ENCODE measurements at places on chromosomes 12 and 14.

- DNase-seq, result no peak
Measured at GRCh38 chr14:52693036-52693435, 2.3 kb downstream of the ERO1A start.

GRCh38 chr12:51391283-51392123, at the start of gene GALNT6:
TSS of gene GALNT6 (minus strand) at chr12:51391406. CDS start at chr12:51379781, 11,625 bp downstream.
- DNase-seq, result peak; percentile 39

GRCh38 chr12:132146098-132146497, 1.8 kb downstream of the NOC4L start:
- DNase-seq, result no peak

GRCh38 chr12:69247268-69248018, 8.1 kb downstream of the CPSF6 start:
- DNase-seq, result no peak

- DNase-seq, result peak; percentile 66
Measured at GRCh38 chr12:118055144-118055557, 5.8 kb downstream of the WSB2 start.

DNA sequence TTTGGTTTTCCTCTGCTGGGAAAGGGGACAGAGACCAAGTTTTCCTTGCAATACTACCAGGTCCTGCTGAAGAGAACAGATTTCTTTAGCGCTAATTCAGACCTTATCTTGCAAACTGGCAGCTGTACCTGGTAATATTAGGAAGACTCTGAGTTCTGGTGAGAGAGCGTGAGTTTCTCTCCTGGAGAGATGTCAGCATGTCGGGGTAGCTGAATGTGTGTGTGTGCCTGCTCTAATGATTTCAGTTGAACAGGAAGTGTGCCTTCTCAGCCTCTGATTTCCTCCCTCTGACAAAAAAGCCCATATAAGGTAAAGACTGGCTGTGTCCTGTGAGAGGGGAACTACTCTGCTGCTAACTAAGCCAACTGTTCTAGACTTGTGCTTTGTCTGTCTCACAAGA, 10.3 kb upstream of the ERP27 start:
- no peak for DNase-seq

GRCh38 chr14:75539561-75540478, 17.6 kb downstream of the BATF start:
- DNase-seq, result no peak

- DNase-seq, result no peak
Measured at GRCh38 chr14:81209167-81209836, 11.5 kb downstream of the GTF2A1 start.

GRCh38 chr12:32407795-32408194, 8.4 kb downstream of the FGD4 start:
- no peak for DNase-seq

DNA sequence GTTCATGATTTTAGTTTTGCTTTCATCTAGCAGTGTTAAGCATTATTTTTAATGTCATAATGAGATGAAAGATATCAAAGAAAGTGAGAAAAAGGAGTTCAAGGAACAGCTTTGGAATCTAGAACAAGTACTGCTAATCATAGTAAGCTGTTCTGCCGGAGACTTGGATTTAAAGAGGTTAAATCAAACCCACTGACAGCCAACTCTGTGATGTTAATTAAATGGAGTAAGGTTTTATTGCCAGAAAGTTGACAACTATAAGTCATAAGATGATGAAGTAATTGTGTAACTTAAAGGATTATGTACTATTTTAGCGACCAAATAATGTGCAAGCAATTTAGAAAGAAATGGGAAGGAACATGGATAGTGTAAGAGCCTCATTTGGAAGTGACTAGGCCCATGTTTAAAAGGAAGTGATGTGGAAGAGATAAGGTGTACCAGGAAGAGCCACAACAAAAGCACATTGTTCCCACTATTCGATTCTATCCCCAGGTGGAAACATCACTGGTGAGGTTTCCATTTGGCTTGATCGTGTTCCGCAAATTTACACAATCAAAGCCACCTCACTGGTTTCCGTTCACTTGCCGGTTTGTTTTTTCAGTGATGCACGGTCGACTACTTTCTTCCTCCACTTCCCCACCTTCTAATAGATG, 388.5 kb downstream of the PAWR start:
- DNase-seq, result no peak

DNA sequence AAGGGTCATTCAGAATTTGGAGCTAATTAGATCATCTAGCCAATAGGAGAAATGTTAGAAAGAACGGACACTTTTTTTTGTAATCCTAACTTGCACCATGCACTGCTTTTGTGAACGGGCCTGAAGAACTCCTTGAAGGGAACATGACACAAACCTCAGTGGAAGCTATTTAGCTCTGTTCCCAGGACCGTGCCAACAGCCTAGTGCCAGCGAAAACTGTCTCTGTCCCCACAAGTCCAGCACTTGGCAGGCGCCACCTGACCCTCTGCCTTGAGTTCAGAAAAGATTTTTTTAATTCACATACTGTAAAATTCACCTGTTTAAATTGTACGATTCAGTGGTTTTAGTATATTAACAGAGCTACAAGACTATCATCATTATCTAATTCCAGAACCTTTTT, 31.3 kb upstream of the KCNA5 start:
- no peak for DNase-seq

DNA sequence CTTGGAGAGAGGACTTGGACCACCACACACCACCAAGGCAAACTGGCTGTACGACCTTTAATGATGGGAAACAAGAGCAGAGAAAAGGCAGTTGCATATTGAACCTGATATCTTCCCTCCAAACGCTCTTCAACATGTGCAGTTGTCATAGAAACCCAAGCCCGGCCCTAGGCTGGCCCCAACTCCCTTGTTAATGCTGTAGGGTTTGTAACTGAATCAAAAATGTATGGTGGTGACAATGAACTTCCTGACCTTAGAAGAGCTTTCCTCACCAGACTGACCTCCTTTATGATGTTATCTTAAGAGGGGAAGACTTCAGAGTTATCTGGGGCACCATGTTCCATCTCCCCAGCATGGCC, 12.3 kb downstream of the APOLD1 start:
- DNase-seq, result no peak

DNA sequence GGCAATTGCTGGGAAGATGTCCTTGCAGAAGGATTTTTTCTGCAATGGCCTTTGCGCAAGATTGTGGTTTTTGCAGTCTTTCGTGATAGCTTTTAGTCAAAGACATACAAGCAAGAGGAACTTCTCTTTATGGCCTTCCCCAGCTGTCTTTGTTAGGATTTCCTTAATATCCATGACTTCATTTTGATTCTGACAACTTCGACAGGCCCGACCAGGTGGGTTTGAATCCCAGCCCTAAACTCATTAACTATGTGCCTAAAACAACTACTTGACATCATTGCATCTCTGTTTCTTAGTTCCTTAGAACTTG, 13.3 kb upstream of the VRK1 start:
- DNase-seq, result no peak

- DNase-seq, result no peak
Measured at GRCh38 chr12:26231470-26231869, 36.1 kb downstream of the SSPN start.

DNA sequence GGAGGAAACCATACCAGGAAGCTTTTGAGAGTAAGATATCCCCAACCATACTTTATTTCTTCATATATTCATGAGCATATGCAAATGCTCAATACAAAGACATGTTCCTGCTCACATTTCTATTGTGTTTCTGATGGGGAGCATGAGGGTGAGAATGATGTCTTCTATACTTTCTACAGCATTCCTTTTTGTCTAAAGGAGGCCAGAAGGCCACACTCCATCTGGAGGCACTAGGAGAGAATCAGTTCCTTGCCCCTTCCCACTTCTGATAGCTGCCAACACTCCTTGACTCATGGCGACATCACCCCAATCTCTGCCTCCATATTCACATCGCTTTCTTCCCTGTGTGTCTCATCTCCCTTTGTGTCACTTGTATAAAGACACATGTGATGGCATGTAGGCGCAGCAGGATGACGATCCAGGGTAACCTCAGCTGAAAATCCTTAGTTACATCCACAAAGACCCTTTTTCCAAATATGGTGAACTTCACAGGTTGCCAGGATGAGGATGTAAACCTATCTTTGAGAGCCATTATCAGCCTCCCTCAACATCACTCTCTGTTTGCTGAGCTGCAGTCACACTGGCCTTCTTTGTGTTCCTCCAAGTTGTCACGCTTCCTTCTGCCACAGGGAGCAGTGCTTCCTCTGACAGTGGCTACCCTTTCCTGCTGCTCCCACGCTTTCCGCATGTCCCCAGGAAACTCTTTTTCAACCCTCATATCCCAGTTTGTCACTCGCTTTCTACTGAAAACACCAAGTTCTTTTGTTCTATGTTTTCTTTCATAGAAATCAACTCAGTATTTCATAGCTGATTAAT, 96.9 kb downstream of the STXBP6 start:
- DNase-seq, result peak; percentile 41

DNA sequence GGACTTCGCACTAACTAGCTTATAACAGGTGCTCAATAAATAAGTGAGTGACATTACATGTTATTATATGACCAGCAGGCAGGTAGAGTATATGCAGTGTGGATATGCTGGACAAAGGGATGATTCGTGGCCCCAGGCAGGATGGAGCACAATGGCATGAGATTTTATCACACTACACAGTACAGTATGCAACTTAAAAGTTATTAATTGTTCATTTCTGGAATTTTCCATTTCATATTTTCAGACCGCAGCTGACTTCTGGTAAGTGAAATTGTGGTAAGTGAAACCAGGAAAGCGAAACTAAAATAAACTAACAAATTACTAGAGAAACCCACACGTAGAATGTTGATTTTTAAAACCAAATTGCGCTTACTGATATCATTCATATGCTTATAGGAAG, 3.3 kb downstream of the PARP11 start:
- no peak for DNase-seq

DNA sequence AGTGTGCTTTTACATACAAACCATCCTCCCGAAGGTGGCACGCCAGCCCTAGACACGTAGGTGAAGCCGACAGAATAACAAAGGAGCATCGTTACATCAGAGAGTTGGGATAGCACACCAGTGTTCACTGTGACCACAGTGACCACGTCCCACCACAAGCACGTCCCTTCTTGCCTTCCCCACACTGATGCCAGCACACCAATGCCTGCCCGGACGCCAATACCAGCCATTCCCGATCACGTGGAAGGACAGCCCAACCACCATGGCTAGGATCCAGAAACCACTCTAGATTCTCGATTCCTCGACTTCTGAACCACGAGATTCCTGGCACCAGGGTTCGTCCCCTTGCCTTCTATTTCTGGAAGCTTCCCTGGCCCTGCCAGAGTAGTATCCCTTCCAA, 48.0 kb upstream of the GPR68 start:
- no peak for DNase-seq

GRCh38 chr14:35213869-35214387, 78.3 kb upstream of the PSMA6 start:
- no peak for DNase-seq

- no peak for DNase-seq
Measured at GRCh38 chr12:48927261-48927660, 2.0 kb upstream of the FKBP11 start.

- DNase-seq, result no peak
Measured at GRCh38 chr14:51401756-51402155, 161.7 kb downstream of the TMX1 start.

GRCh38 chr12:42742716-42743115, 153.2 kb upstream of the PRICKLE1 start:
- no peak for DNase-seq

- no peak for DNase-seq
Measured at GRCh38 chr12:67355428-67356379, 86.5 kb downstream of the CAND1 start.

- DNase-seq, result no peak
Measured at GRCh38 chr12:82507686-82508085, 149.4 kb downstream of the METTL25 start.

GRCh38 chr14:103172921-103173320, 49.7 kb downstream of the TNFAIP2 start:
- DNase-seq, result no peak

GRCh38 chr14:59254146-59254910, 65.9 kb downstream of the DAAM1 start:
- DNase-seq, result no peak

DNA sequence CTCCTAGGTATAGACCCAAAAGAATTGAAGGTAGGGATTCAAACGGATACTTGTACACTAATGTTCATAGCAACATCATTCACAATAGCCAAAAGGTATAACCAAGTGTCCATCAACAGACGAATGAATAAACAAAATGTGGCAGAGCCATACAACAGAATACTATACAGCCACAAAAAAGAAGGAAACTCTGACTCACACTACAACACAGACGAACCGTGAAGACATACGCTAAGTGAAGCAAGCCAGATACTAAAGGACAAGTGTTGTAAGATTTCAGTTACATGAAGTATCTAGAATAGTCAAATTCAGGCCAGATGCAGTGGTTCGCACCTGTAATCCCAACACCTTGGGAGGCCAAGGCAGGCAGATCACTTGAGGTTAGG, 19.1 kb downstream of the CAMKK2 start:
- DNase-seq, result no peak

DNA sequence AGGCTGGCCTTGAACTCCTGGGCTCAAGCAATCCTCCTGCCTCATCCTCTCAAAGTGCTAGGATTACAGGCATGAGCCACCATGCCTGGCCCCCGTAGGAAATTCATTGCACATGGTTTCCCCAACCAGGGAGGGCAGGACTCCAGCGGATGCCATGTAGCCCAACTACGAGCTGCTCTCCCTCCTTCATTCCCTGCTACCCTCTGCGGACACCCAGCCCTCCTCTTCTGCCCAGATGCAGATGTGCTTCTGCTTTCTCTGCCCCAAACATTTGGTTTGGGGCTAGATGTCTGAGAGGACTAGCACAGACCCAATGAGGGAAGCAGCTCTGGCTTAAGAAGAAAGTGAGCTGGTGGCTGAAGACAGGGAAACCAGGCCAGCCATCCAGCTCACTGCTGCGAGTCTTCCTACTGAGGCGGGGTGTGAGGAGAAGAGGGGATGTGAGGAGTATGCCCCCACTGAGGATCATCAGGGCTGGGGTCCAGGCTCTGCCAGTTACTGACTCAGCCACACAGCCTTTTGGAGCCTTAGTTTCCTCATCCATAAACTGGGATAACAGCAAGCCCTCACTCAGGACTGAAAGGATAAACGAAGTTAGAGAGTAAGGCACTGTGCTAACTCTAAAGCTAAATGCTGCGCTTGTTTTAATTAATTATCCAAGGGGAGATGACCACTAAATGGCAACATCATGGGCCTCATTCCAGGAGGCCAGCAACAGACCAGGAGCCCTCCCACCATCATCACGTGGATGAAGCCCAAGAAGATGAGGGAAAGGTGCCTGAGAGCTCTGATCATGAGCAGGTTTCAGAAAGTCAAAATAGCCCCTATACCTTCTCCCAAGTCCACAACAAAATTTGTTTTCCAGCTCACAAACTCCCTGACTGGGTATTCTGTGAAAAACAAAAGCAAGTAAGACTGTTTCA, 10.9 kb downstream of the CTDSP2 start:
- no peak for DNase-seq

DNA sequence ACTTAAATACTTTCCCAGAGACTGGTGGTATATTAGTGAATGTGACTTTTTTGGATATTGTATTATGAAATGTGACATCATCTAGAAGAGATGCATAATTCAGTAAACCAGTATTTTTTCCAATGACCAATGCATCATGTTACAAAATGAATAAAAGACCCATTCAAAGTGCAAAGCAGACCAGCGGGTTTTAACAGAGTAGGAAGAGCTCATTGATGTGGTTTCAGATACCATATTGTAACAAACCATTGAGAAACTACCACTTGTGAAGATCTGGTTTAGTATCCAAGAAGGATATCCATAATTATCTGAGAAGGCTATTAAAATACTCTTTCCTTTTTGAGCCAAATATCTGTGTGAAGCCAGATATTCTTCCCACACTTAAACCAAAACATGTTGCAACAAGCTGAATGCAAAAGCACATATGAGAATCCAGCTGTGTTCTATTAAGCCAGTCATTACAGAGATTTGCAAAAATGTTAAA, 47.7 kb downstream of the MVK start:
- DNase-seq, result no peak
